Amniotic stem cell (primary cell): ENCODE measurements at places on chromosomes 5 and 9.

DNA sequence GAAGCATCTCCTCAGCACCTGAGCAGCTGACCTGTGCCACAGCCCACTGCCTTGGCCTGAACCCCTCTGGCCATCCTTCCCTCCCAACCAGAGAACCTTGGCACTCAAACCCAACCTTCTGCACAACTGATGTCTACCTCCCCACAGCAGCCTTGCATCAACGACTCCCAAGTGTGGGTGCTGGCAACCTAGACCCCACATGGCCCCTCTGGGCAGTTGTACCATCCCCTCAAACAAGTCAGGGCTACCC lies 10.3 kb downstream of the SEPTIN8 start:
- no peak for DNase-seq

DNA sequence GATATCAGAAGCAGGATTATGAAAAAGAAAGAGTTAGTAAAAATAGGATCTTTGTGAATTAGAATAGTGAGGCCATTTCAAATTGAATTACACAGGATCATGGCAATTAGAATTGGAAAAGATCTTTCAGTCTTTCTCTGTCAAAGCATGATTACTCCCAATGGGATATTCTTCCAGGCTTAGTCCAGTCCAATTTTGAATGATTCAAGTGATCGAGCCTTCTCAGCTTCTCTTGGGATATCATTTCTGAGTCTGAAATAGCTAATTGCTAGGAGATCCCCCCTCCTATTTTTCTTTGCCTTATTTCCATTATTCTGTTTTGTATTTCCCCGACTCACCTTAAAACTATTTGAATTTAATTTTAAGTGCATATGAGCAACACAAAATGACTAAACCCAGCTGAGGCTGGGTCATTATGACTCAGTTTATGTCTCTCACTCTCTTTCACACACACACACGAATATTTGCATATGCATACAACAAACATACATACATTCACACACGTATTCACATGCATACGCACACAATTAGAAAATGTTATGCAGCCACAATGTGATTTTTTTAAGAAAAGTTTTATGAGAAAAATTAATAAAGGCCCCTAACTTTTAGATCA lies 34.8 kb upstream of the EFNA5 start:
- DNase-seq = peak; percentile 8

DNA sequence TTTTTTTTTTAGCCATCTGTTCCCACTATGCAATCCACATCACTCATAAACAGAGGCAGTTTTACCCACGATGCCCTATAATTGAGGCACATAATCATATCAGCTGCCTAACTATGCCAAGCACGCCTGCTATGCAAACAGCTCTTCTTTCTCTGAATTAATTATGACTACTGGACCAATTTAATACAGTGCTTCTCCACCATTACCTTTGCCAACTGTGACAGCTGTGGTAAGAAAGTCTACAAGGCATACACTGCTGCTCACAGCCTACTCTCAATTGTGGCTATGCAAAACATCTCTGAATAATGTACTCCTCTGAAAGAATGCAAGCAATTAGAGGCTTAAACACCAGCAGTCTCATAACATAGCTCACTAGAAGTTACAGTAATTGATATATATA lies 97.1 kb downstream of the DTWD2 start:
- no peak for DNase-seq

GRCh38 chr9:70468291-70468690 lies 53.8 kb upstream of the KLF9 start:
- DNase-seq = no peak

DNA sequence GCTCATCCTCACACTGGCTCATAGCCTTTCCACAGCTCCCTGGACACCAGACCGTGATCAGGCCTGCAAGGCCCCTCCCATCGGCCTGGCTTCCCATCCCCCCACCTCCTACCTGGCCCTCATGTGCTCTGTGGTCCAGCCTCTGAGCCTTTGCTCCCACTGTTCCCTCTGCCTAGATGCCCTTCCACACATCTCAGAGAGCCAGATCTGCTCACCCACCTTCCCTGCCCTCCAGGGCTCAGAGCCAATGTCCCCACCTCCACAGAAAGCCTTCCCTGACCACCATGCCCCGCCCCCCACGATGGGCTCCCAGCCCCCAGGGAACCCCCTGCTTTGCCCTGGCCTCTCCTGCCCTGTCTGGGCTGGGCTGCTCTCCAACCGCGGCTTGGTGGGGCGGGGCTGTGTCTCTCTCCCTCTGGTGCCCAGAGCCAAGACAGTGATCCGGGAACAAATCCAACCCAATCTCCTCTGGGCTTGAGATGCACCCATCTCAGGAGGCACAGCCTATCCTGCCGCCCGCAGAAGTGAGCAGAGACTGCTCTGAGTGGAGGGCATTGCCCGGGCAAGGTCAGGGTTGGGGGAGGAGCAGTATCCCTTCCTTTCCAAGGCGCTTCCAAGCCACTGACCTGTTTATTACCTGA lies 1.6 kb downstream of the NINJ1 start:
- DNase-seq = no peak

GRCh38 chr5:20611620-20612019 lies 623.6 kb upstream of the CDH18 start:
- DNase-seq = no peak
